ENCODE measurements at places on chromosomes 1 and 21.

DNA sequence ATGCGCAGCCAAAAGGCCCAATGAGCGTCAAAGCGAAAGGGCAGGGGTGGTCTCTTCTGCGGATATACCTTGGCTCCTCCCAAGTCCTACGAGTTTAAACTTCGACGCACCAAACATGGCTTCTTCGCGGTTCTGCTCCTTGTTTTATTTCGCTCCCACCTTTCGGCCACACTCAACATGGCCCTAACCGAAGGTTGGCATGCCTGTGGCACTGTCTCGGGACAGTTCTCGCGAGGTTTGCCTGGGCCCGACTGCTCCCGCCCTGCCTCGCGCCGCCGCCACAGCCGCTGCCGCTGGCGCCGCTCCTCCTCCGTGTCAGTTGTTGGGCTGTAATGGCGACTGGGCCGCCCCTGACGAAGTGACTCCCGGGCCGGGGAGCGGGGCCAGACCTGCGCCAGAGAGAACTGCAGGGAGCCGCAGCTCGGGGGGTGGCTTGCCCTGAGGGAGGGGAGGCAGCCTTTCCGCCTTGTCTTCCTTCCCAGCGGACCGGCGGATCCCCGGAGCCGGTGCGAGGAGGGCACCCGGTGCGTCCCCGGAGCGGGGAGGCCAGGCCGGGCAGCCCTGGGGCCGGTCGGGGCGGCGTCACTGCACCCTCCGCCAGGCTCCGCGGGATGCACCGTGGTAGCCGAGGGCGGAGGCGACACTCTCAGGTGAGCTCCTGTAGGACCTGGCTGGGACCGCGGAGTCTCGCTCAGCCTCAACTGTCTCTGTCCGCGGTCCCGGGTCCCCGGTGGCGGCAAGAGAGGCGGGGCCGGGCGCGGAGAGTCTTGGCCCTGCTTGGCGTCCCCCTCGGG, at the start of gene CEP350:
CEP350 (plus strand) TSS at position 318 of the 794 bp plus-strand sequence. CDS start 31,372 bp downstream, outside the sequence.
- peak; percentile 93 for DNase-seq

DNA sequence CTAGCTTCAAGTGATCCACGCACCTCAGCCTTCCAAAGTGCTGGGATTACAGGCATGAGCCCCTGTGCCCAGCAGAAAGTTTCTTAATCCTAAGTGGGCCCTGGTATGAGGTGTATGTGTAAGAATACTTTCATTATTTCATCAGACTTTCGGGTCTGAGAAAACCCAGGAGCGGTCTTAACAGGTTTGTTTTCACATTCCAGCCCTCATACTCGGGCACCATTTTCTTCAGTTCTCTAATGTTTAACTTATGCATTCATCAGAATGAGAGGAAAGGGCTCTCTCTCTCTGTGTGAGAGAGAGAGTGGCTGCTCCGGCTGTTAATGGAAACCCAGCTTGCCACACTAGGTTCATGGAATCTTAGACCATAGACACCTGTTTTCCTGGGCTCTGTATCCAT, 4.2 kb upstream of the PADI1 start:
- no peak for DNase-seq

DNA sequence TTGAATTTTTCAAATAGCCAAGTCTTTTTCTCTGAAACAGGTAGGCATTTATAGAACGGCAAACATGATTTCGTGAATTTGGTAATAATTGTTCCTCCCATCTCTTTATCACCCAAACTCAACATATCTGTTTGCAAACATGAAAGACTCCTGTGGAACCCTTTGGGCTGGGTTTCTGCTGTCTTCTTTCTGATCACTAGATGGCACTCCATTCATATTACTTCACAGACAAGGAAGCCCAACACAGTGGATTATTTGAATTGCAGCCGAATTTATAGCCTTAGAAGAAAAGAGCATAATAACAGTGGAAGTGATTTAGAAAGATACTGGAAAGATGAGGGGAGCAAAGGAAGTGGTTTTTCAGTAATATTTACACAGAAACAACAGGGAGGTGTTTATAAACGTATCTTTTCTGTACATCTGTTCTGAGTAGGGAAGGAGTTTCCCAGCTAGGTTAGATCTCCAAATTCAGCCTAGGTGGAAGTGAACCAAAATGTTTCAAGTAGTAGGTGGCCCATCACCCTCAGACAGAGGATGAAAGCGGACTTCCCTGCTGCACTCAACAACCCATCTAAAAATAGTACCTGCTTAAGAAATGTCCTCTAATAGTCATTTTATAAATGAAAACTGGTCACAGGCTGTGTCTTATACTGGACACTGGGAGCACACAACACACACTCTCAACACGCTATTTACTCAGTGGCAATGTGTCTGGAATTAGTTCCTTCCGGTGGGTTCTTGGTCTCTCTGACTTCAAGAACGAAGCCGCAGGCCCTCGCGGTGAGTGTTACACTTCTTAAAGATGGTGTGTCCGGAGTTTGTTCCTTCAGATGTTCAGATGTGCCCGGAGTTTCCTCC, 67.6 kb downstream of the MAP3K21 start:
- DNase-seq, result peak; percentile 34

DNA sequence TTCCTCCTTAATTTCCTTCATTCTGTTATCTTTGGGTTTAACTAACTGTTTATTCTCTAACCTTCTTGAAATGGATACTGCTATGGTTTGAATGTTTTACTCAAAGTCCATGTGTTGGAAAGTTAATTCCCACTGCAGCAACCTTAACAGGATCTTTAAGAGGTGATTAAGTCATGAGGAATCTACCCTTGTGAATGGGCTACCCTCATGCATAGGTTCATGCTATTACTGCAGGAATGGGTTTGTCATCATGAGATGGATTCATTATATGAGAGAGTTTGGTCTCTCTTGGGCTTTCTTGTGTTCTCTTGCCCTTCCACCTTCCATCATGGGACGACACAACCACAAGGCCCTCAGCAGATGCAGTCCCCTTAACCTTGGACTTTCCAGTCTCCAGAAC, 516.9 kb downstream of the ADGRL2 start:
- DNase-seq, result no peak

DNA sequence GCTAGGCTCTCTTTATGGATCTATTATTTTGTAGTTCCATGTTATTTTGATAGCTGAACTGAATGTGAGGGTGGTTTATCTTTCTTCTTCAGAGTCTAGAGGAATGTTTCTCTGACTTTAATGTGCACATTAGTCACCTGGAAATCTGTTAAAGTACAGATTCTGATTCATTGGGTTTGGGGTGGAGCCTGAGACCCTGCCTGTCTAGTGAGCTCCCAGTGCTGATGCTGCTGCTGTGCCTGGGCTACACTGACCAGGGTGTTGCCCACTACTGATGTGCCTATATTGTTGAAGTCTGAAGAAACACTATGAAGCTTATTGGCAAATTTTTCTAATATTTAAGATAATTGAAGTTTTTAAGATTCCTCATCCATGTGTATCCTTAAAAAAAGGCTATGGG, 35.9 kb downstream of the CD46 start:
- no peak for DNase-seq

DNA sequence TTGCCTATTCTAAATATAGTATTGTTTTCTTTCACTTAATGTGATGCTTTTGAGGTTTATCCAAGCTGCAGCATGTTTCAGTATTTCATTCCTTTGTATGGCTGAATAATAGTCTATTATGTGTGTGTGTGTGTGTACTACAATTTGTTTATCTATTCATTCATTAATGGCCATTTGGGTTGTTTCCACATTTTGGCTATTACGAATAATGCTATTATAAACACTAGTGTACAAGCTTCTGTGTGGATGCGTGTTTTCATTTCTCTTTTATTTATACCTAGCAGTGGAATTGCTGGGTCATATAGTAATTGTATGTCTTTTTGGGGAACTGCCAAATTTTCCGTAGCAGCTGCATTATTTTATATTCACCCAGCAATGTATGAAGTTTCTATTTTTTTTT, 15.0 kb upstream of the THEM5 start:
- DNase-seq, result no peak
